ENCODE measurements at places on chromosomes 1 and 21.
A peak's percentile ranks its signal among the peaks of the same experiment; 100 is the strongest.

- DNase-seq, result no peak
Observed at GRCh38 chr1:25756215-25756614, 43.8 kb upstream of the SELENON start.

- no peak for DNase-seq
Observed at GRCh38 chr21:31675318-31675717, 15.8 kb downstream of the SOD1 start.

GRCh38 chr1:36137776-36138175 lies 11.5 kb downstream of the TRAPPC3 start:
- DNase-seq, result no peak

DNA sequence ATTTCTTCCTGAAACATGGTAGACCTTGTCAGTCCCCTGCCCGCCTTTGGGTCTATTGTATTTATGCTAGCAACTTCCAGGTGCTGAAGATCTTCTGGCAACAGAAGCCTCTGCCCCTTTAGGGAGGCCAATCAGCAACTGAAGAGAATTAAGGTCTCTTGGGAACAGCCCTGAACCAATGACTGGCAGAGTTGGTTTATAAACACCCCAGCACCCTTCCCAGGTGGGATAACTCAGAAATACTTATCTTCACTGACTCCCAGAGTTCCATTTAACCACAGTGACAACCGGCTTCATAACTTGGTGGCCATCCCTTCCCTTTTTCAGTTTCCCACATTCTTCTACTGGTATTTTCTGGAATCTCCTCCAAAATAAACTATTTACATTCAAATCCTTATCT lies 27.2 kb upstream of the TMCO1 start:
- no peak for DNase-seq

GRCh38 chr1:32592943-32593342 lies 53.7 kb downstream of the ZBTB8A start:
- no peak for DNase-seq

DNA sequence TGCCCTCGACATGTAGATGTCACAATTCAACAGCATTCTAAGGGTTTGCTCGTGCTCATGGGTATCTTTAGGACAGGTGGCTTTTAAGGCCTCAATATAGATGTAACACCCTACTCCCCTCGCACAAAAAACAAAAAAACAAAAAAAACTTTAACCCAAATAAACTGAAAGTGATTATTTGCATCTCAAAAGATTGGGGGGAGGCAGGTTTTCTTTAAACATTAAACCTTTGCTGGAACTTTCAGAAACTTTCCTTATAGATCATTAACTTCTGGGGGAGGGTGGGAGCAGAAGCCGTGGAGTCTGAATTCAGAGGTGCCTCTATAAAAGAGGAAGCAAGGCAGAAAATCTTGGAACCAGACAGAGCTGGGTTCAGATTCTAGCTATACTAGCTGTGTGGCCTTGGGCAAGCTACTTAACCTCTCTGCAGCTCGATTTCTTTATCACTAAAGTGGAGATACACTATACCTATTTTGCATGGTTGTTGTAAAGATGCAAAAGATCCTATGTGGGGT lies 3.2 kb upstream of the KIAA1614 start:
- DNase-seq, result no peak

DNA sequence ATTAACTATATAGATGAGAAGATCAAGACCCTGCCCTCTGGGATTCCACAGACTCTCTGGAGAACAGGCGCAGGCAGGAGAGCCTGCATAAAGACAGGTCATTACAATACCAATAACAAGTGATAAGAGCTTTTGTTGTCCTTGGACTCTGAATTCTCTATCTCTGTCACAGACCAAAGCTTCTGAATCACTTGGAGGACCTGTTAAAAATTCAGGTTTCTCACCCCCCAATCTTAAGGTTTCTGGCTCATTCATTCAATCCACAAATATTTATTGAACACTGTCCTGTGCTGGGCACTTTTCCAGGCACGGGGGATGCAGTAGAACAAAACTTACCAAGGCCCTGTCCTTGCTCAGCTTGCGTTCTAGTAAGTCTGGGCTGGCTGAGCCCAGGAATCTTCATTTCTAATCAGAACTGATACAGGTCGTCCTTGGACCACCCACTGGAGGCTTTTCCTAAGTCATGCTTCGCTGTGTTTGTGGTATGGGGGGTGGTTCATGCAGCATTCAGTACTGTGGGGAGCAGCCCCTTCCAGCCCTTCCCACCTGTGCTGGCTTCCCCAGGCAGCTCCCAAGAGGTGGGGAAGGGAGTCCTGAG lies 1.4 kb downstream of the EFNA4 start:
- no peak for DNase-seq

DNA sequence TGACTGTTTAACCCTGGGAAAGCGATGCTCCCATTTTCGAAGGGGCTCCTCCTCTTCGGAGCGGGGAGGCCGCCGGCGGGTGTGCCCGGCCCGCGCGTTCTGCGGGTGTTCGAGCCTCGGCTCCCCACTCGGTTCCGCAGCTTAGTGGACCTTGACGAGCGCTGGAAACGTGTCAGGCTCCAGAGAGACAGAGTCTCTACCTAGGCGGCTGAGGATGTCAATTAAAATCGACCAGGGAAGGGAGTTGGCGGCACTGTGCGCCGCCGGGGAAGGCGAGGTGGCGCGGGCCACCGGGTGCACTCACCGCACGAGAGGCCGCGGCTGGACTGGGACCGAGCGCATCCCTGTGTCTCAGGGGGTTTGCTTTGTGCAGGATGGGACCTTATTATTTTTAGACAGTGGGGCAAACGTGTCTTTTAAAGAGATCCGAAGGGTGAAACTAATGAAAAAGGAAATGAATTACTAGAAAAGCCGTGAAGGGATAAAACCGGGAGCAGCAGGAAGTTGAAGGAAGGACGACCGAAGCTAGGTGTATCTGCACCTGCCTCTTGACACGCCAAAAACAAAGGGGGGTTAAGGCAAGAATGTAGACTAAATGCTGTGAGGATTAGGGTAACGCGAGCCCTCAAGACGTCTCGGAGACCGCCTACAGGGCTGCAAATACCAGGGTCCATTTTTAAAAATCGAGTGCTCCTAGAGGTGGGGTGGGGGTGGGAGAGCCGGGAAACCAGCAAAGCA lies 5.6 kb downstream of the LHX4 start:
- DNase-seq, result no peak

DNA sequence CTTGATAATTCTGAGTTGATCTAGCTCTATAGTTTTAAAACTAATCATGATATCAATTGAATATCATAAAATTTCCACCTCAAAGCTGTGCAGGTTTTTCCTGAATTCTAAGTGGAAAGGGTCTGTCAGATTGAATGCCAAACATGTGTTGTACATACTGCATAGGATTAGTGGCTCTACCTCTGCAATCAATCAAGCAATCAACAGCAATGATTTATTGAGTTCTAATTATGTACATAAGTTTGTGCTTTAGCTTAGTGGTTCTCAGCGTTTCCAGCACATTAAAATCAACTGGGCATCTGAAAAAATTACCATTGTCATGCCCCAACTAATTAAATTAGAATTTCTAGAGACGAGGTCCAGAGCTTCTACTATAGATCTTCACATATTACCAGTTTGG lies 251.5 kb downstream of the BACH1 start:
- no peak for DNase-seq

- DNase-seq, result no peak
Observed at GRCh38 chr1:162026881-162027280, 3.2 kb upstream of the OLFML2B start.

DNA sequence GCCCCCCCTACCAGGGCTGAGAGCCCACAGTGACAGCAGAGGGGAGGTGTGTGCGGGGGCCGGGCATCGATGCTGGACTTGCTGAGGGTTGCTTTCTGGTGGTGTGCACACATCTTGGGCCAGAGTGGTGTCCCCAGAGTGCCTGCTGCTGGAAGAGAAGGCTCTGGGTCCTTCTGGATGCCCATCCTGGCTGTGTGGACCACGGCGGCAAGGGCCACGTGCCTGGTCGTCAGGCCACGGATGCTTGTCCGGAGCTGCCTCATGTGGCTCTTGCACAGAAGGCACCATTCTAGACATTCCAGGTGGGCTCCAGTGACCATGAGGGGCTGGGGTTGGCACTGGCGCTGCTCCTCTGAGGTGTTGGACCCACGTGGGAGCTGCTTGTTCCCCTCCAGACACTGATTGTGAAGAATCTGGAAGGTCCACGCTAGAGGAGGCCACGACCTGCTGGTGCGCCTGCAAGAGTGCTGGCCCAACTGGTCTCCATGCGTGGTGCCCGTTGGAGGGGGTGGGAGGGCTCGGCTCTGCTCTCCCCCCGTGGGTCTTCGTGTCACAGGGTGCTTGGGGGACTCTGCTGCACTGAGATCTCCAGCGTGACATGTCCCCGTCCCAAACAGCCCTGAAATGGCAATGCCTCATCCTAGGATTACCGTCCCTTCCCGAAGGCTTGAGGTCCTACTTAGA lies 25.8 kb downstream of the SKI start:
- DNase-seq, result no peak

DNA sequence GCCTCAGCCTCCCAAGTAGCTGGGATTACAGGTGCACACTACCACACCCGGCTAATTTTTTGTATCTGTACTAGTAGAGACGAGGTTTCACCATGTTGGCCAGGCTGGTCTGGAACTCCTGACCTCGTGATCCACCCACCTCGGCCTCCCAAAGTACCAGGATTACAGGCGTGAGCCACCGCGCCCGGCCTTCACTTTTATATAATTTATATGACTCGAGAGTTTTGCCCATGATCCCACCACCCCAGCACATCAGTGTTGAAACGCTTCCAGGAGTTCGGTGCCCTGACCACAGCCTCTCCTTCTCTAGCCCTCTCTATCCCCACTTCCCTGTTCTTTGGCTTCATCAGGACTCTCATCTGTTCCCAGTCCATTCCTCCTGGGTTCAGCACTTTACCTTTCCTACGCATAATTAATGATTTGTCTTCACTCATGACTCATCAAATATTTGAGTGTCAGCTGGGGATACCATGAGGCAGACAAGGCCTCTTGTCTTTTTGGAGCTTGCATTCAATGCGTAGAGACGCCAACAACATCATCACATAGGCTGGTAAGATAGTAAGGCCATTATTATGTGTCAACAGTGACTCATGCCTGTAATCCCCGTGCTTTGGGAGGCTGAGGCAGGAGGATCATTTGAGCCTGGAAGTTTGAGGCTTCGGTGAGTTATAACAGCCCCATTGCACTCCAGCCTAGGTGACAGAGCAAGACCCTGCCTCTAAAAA lies 1.4 kb downstream of the PMF1 start:
- peak; percentile 16 for DNase-seq

DNA sequence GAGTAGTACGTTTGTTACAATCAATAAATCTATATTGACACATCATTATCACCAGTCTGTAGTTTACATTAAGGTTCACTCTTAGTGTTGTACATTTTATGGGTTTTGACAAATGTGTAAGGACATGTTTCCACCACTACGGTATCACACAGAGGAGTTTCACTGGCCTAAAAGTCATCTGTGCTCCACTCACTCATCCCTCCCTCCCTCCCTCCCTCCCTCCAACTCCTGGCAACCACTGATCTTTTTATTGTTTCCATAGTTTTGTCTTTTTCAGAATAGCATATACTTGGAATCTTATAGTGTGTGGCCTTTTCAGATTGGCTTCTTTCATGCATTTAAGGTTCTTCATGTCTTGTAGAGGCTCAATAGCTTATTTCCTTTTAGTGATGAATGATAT lies 44.1 kb upstream of the RHOU start:
- DNase-seq, result no peak

- no peak for DNase-seq
Observed at GRCh38 chr1:58927722-58928085, 143.9 kb upstream of the JUN start.

DNA sequence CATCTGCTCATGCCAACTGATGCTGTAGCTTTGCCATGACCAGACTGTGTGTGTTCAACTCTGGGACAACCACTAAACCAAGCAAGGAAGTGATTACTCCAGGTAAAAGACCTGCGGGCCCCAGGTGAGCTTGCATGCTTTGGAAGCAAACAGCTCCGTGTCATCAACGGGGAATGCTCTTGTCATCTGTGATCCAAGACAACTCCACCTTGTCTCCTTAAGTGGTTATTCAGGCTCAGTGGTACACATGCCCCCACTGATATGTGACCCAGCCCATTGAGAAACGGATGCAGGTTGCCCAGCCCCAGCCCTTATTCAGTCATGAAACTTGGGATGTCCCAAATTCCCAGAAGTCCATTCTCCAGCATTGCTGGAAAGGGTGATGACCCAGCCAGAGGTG lies 89.0 kb downstream of the TIAM1 start:
- no peak for DNase-seq

DNA sequence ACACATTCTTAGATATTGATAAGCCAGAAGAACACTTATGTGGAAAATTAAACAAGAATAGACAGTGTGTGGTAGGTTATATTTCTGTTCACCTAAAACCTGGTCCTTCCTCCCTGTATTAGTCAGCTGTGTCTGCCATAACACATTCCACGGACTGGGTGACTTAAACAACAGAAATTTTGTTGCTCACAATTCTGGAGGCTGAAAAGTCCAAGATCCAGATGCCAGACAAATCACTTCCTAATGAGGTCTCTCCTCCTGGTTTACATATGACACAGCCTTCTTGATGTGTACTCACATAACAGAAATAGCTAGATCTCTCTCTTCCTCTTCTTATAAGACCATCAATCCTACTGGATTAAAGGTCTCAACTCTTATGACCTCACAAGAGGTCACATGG lies 25.7 kb downstream of the JMJD4 start:
- no peak for DNase-seq

DNA sequence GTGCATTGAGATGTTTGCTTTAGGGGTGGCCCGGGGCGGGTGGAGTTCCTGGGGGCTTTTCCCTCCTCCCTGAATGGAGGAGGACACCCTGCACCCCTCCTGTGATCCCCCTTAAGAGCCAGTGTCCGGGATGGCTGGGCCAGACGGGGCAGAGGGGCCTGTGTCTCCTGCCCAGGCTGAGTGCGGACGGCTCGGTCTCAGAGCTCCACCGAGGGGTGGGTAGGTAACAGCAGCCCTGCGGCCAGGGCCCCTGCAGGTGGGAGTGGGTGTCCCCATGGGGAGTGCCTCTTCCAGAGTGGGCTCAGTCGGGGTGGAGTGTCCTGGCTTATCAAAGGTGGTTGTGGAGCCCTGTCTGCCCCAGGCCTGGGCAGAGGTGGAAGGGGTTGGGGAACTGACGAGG lies 23.1 kb downstream of the TP73 start:
- DNase-seq, result no peak
